Amygdala (tissue), 56 donors: ENCODE measurements at places on chromosomes 7 and 10.

- DNase-seq: no peak
Observed at GRCh38 chr7:44079331-44080021, 2.9 kb downstream of the POLM start.

DNA sequence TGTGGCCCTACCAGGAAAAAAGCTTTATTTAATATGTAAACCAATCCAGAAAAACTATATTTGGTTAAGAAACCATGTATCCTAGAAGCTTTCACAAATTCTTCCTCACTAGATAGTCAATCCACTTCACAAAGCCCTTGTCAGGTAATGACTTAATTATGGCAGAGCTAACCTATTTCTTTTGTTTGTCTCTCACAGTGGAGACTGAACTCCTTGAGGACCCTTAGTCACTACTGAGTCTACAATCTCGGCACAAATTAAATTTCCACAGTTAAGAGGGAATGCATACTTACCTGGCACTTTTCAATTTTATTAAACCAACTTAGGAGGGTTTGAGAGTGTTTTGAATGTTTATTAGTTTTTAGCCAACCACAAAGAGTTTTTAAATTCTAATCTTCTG lies 23.0 kb downstream of the WAPL start:
- DNase-seq: no peak

GRCh38 chr10:50605269-50605950 lies 18.3 kb downstream of the SGMS1 start:
- no peak for DNase-seq

GRCh38 chr7:47573758-47574481 lies 8.0 kb downstream of the TNS3 start:
- DNase-seq: no peak

DNA sequence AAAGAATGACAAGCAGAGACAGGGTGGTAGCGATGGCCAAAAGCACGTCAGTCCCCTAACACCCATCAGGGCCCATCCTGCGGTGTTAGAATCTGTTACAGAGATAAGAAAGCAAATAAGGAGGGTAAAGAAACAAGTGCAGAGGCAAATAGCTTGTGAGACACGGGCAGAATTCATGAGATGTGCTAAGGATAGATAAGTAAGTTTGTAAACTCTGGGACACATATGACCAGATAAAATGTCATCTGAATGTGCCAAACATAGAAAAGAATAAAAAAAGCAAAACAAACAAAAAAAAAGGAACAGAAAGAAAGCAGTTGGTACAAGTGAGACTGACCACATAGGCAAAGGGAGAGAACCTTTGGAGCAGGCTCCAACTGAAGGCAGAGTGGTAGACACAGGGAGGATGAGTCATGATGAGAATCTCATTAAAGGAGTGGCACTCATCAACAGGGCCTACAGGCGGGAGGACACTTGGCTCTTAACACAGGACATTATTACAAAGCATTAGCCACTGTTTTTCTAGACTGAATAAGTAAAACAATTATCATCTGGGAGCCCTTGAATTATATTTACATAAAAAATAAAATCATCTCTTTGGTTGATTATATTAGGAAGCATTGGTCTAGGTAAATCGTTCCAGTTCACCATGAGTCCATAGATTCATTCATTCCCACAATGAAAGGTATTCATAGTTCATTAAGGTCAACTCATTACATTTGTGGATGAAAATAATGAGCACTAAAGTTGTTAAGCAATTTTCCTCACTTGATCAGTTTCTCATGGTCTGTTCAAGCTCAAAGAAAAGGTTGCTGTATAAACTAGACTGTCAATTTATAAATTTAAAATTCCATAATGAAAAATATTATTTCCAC lies 21.5 kb upstream of the EPHB6 start:
- no peak for DNase-seq

- no peak for DNase-seq
Observed at GRCh38 chr10:20162123-20162522, 345.9 kb downstream of the PLXDC2 start.

DNA sequence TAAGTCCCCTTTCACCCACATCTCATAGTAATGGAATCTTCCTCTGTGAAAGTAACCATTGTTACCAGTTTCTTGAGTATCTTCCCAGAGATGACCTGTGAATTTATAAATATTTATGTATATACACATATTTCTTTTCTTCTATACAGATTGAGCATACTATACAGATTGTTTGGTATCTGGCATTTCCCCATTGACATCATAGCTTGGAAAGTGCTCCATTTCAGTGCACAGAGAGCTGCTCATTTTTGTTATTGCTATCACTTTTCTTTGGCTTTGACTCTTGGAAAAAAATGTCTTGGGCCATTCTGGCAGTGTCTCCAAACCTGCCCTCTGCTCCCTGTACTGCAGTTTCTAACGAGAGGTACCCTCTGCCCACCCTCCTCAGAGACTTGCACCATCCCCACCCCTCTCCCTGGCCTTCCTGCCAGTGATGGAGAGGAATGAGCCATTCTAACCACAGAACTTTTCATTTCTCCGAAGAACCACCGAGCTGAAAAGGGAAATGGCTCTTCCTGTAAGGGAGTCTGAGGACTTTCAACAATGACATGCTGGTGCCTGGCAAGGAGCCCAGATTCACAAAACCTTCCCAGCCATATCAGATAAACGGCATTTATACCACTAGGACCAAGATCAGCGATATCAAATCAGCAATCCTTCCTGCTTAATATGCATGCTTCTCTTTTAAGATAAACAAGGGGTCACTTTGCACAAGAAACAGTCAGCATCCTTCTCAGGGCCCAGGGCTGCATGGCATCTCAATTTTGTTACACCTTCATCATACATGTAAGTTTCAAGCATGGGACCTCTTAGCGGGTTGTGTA lies 19.7 kb upstream of the CCSER2 start:
- no peak for DNase-seq

- DNase-seq: no peak
Observed at GRCh38 chr10:93941606-93942005, 47.8 kb downstream of the SLC35G1 start.

- DNase-seq: no peak
Observed at GRCh38 chr10:45627412-45628048, 45.0 kb downstream of the ZFAND4 start.

DNA sequence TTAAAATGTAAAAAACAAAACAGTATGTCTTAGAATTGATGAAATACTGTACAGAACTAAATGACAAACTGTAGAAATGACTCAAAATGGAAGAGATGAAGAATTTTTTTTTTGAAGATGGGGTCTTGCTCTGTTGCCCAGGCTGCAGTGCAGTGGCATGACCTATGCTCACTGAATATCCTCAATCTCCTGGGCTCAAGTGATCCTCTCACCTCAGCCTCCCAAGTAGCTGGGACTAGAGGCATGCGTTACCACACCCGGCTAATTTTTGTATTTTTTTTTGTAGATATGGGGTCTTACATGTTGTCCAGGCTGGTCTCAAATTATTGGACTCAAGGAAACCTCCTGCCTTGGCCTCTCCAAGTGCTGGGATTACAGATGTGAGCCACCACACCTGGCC lies 36.5 kb downstream of the ATAD1 start:
- no peak for DNase-seq
